ENCODE measurements at places on chromosomes 1 and 21.

GRCh38 chr21:33850401-33850800 is 65.2 kb downstream of the ATP5PO start:
- DNase-seq, result no peak

DNA sequence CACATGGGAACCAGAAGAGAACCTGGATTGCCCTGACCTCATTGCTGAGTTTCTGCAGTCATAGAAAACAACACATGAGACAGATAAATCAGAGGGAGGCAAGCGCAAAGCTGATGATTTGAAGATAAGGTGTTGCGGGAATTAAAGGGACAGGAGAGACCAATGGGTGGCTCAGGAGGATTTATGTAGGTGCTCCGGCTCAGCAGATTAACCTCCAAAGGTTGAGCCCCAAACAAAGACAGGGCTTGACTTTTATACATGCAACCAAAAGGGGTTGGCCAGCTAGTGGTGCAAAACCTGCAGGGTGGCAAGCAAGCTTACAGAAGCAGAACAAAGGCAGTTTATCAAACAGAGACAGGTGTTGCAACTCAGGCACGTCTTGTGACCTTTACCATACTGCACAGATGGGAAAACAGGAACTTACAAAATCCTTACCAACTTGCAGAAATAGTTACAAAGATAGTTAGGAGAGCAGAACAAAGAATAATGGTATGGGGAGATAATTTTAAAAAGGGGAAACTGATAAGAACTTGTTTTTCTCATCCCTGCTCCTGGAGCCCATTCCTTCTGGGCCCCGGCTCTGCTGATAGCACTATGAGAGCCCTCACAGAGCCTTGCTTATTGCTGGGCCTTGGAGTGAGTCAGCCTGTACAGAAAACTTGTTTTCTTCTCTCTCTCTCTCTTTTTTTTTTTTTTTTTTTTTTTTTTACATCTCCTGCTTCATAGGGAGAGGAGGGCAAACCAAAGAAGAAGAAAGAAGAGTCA is 93.6 kb downstream of the SNRPE start:
- no peak for DNase-seq

DNA sequence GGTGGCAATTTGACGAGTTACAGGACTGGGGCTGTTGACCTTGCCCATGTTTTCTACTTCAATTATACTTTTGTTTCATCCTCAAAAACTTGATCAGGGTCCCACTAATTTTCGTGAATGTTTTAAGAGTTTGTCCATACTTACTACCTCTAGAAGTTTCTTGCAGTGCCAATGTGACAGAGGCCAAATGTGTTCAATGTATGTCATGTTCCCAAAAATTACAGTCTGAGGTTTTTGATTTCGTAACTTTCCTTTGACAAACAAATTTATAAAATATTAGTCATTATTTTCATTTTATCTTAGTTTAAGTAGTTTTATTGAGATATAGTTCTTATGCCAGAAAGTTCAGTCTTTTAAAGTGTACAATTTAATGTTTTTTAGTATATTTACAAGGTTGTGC is 15.3 kb downstream of the VPS13D start:
- DNase-seq, result no peak

- DNase-seq, result no peak
Observed at GRCh38 chr1:18723701-18724411, 93.2 kb downstream of the PAX7 start.

- DNase-seq, result no peak
Observed at GRCh38 chr21:46594276-46594675, 10.6 kb downstream of the S100B start.

- DNase-seq, result no peak
Observed at GRCh38 chr1:185823467-185823866, 89.3 kb downstream of the HMCN1 start.

- no peak for DNase-seq
Observed at GRCh38 chr1:218686258-218686657, 341.1 kb downstream of the TGFB2 start.

DNA sequence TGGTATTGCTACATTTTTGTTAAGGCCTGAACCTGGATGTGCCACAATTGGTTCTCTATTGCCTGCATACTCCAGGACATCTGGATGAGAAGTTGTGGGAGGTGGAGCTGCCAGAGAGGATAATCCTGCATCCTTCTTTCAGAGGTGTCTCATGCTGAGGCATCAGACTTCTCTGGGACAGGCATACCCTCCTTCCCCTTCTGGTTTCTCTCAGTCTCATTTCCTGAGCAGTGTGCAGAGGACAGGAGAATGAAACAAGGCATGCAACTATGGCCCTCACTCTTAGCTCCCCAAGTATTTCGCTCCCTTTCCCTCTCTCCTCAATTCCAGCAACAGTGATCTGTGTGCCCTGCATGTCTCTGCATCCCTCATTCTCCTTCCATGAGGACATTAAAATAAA is 7.6 kb upstream of the RGSL1 start:
- DNase-seq, result no peak

DNA sequence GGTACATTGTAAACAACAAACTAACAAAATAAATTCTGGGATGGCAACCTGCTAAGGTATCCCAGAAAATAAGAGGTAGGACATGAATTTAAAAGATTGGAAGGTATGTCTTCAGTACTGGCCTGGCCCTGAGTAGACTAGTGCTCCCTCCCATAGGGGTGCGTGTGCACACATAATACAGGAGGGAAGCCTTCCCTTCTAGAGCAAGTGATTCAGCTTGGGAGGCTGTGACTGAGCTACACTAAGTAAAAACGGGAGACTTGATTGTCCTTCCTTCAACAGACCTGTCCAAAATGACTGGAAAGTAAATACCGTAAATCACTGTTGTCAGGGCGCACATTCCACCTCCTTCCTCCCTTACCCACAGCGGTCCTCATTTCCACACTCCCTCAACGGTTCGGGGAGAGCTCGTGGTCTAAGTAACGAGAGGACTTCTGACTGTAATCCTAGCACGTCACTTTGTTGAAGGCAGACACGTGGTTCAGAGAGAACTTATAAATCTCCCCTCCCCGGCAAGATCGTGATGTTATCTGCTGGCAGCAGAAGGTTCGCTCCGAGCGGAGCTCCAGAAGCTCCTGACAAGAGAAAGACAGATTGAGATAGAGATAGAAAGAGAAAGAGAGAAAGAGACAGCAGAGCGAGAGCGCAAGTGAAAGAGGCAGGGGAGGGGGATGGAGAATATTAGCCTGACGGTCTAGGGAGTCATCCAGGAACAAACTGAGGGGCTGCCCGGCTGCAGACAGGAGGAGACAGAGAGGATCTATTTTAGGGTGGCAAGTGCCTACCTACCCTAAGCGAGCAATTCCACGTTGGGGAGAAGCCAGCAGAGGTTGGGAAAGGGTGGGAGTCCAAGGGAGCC is at the start of gene TGFB2:
Gene TGFB2, plus strand, starts transcription at position 523 of the 859 bp plus-strand sequence. CDS start 1,366 bp downstream, outside the sequence.
- DNase-seq, result no peak

DNA sequence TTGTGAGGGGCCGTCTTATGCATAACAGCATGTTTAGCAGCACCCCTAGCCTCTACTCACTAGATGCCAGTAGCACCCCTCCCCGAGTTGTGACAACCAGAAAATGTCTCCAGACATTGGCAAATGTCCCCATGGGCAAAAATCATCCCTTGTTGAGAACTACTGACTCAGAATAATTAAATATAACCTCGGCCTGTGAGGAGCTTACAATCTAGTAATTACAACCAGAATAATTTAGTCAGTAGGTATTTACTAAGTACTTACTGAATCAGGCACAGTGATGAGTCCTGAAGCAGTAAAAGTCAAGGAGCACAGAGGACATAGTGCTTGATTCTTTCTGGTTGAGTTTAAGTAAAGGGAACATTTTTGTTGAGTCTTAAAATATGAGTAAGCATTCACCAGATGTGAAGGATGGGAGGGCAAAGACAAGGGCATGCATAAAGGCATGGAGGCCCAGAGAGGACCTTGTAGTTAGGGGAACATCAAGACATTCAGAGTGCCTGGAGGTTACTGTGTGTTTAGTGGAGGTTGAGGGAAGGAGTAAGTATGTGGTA is 44.1 kb upstream of the KCNQ4 start:
- no peak for DNase-seq

GRCh38 chr21:33024201-33025103 is 1.3 kb upstream of the OLIG2 start:
- DNase-seq, result no peak

GRCh38 chr1:87515781-87516180 is 187.1 kb downstream of the LMO4 start:
- DNase-seq, result no peak

DNA sequence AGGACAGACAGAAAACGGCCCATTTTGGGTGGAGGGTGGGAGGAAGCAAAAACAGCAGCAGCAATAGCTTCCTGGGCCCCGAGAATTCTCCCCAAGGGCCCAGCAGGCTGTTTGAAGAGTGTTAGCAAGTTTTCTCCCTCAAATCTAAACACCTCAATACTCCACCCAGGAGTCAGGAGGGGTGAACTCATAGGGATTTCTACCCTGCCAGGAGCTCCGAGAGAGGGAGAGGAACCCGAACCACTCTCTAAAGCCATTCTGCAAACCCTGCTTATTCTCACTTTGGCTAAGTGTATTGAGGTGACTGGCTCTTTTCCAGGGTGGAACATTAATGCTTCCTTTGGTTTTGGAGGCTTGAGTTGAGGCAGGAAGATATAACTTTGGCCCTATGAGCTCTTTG is 55.6 kb upstream of the PPM1J start:
- no peak for DNase-seq

DNA sequence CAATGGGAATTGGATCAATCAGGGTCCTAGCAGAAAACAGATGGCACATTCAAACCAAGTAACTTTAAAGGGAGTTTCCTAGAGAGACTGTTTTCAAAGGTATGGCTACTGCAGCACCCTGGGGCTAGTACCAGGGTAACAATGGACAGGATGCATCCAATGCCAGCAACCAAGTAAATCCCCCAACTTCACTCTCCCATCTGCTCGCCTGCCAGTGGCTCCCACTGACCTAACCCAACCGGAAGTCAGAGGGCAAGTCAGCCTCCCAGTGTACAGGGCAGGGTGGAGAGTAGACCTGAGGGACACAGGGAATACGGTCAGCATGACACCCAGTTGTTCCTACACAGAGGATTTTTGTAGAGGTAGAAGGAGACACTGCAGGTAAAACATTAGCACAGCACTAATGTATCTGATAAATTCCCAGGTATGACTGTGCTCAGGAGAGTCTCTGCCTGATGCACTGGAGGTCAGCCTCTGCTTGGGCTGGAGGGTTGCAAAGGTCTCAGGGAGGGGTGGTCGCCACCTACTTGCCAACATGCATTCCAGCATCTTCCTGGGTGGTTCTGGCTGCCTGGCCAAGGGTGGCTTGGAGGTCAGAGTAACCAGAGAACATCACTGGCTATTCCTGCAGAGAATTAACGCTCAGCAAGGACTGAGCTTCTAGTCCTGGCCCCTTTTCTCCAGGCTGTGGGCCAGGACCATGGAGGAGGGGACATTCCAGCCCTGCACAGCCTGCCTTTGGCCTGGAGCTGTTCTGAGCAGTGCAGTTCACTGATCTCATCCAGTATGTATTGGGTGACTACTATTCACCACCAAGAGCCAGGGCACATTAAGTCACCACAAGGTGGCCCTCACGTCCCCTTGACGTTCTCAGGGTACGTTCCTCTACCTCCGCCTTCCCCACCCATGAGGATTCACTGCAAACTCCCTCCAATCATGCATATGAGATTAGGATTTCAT is 5.1 kb upstream of the GJA4 start:
- DNase-seq, result no peak

- no peak for DNase-seq
Observed at GRCh38 chr1:3403388-3404231, 50.9 kb upstream of the ARHGEF16 start.

GRCh38 chr1:183636334-183636682 is 725 bp upstream of the ARPC5 start:
- DNase-seq, result no peak

DNA sequence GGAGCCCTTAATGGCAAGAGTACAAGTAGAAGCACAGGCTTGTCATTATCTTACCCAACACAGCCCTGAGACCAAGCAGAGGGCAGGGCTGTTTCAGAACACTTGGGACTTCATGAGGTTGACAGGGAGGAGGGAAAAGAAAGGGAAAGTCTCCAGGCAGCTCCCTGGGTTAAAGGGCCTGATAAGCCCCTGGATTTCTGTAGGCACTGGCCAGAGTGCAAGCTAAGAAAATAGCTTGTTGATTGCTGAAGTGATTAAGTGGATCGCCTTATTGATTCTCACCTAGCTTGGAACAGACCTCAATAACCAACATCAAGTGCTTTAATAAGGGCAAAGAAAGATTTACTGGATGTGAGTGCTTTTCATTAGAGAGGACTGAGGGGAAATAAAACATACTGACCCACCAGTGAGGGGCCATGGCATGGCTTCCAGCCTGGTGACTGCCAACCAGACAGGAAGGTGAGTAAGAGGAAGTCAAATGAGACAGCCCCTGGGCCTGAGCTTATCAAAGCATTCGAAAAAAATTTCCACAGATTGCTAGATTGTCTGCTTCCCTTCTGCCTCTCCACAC is 121.4 kb upstream of the NFIA start:
- DNase-seq, result no peak

- DNase-seq, result no peak
Observed at GRCh38 chr21:32499249-32500055, 85.9 kb downstream of the TCP10L start.

- no peak for DNase-seq
Observed at GRCh38 chr1:53366901-53367502, 39.1 kb upstream of the LRP8 start.

GRCh38 chr1:8536515-8536914 is 218.6 kb downstream of the SLC45A1 start:
- DNase-seq, result no peak

DNA sequence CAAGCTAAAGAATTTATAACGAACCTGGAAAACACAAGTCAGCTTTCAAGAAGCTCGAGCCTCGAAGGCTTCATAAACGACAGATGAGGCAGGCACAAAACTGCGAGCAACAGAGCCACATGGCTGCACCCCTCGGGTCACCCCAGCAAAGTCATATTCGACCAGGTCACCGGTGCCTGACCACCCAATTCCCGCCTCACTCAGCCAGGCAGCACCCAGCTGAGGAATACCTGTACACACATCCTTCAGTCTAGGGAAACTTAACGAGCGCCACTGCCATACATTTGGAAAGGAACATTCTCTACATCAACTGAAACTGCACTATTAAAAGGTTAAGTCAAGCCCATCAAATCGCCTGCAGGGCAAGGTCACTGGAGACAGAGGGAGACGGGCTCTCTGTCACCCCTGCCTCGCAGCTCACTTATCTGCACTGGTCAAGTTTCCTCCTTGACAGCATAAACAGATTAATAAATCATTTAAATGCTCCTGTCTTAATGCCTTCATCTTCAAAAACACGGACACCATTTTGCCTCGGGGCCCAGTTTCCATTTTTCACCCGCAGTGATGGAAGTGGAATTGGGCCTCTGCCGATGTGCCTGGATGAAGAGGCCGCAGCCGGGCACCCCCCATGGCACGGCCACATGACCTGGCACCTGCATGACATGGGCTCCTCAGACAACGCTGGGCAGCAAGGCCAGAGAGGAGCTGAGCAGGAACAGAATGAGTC is 20.6 kb downstream of the NPHP4 start:
- no peak for DNase-seq
